Mesendoderm (in vitro differentiated cells): ENCODE measurements at places on chromosomes 2 and 18.

GRCh38 chr2:139374296-139374850 is 594.2 kb upstream of the NXPH2 start:
- H3K36me3 ChIP-seq, result no peaks in the 10 kb centered on the region
- no peaks in the 10 kb centered on the region for H3K27me3 ChIP-seq
- H3K27ac ChIP-seq, result no peak overlapping the region

GRCh38 chr2:70431716-70432347 is 121.8 kb downstream of the TGFA start:
- peak; percentile 14 for DNase-seq
- H3K27me3 ChIP-seq, result no peaks in the 10 kb centered on the region
- no peaks in the 10 kb centered on the region for H3K4me1 ChIP-seq
- no peaks in the 10 kb centered on the region for H3K36me3 ChIP-seq
- H3K27ac ChIP-seq, result no peak overlapping the region
- H3K4me3 ChIP-seq, result no peak overlapping the region

GRCh38 chr2:148813603-148814065 is 61.4 kb upstream of the KIF5C start:
- peak; percentile 94 for DNase-seq
- H3K36me3 ChIP-seq, result no peaks in the 10 kb centered on the region
- peak overlapping the region; percentile 9 for H3K27ac ChIP-seq
- no peak overlapping the region for H3K4me3 ChIP-seq
- peaks cover 4% of the 10 kb centered on the region for H3K4me1 ChIP-seq
- H3K27me3 ChIP-seq, result no peaks in the 10 kb centered on the region

DNA sequence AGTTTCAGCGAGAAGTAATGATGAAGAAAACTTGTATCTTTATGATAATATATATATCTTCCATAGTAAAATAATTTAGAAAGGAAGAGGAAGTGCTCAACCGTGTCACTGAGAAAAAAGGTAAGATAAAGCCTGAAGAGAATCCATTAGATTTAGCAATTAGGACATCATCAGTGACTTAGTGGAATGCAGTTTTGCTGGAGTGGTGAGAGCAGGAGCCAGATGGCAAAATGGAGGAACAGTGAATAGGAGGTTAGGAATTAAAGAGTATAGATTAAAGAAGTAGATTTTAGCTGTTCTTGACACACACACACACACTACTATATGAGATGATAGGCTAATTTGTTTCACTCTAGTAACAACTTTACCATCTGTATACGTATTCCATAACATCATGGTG is 157.1 kb upstream of the EPC2 start:
- no peaks in the 10 kb centered on the region for H3K4me1 ChIP-seq
- no peak overlapping the region for H3K27ac ChIP-seq
- H3K36me3 ChIP-seq, result no peaks in the 10 kb centered on the region

- no peak for DNase-seq
- H3K4me3 ChIP-seq, result no peak overlapping the region
- H3K36me3 ChIP-seq, result no peaks in the 10 kb centered on the region
These were observed 386.7 kb downstream of the TGIF1 start for GRCh38 chr18:3836483-3837335.

DNA sequence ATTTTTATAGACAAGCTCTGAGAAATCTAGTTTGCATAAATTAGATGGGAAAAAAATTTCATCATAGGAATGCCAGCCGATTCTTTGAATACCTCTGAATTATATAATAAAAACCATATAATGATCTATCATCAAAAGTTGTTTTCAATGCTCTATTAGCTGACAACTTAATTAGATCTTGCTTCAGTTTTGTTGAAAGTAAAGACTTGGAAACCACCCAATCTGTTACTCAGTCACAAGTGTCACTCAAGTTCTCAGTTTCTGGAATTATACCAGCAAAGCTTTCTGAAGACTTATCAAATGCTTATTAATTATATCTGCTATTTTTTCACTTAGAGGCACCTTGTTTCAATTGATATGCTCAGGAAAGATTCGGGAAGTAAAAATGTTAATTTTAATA is 17.4 kb upstream of the TP53I3 start:
- no peaks in the 10 kb centered on the region for H3K27me3 ChIP-seq
- DNase-seq, result no peak
- no peaks in the 10 kb centered on the region for H3K4me1 ChIP-seq
- no peaks in the 10 kb centered on the region for H3K36me3 ChIP-seq
- H3K27ac ChIP-seq, result no peak overlapping the region

- DNase-seq, result peak; percentile 87
- no peaks in the 10 kb centered on the region for H3K4me1 ChIP-seq
- no peaks in the 10 kb centered on the region for H3K27me3 ChIP-seq
- H3K36me3 ChIP-seq, result no peaks in the 10 kb centered on the region
- peak overlapping the region; percentile 51 for H3K4me3 ChIP-seq
These were observed 302.0 kb downstream of the NCKAP5 start for GRCh38 chr2:133266041-133266925.

GRCh38 chr2:157413326-157414035 is 30.4 kb downstream of the CYTIP start:
- no peaks in the 10 kb centered on the region for H3K27me3 ChIP-seq
- H3K4me3 ChIP-seq, result no peak overlapping the region
- H3K36me3 ChIP-seq, result no peaks in the 10 kb centered on the region
- H3K27ac ChIP-seq, result no peak overlapping the region
- DNase-seq, result no peak
- no peaks in the 10 kb centered on the region for H3K4me1 ChIP-seq

- no peaks in the 10 kb centered on the region for H3K27me3 ChIP-seq
- no peak overlapping the region for H3K4me3 ChIP-seq
- no peak for DNase-seq
These were observed 10.1 kb upstream of the ROCK2 start for GRCh38 chr2:11354363-11355154.

- H3K27me3 ChIP-seq, result no peaks in the 10 kb centered on the region
- no peaks in the 10 kb centered on the region for H3K4me1 ChIP-seq
- no peaks in the 10 kb centered on the region for H3K36me3 ChIP-seq
- H3K4me3 ChIP-seq, result no peak overlapping the region
These were observed 108.6 kb upstream of the NYAP2 start for GRCh38 chr2:225290757-225291400.

GRCh38 chr2:152861349-152861942 is 143.0 kb downstream of the ARL6IP6 start:
- DNase-seq, result peak; percentile 68
- no peak overlapping the region for H3K4me3 ChIP-seq
- H3K36me3 ChIP-seq, result no peaks in the 10 kb centered on the region

DNA sequence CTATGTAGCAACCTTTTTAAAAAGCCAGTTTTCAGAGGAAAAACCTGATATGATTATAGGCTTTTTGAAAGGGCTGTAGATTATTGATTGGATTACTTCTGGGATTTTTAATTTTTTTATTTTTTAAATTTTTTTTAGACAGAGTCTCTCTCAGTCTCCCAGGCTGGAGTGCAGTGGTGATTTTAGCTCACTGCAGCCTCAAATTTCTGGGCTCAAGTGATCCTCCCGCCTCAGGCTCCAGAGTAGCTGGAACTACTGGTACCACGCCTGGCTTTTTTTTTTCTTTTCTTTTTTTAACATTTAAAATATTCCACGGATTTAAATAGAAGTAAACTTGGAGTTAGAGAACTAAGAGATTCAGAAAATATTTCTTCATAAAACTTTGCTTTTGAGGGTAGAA is 1.2 kb downstream of the MRPL19 start:
- H3K27me3 ChIP-seq, result no peaks in the 10 kb centered on the region
- H3K36me3 ChIP-seq, result peaks cover 4% of the 10 kb centered on the region
- no peak for DNase-seq
- H3K4me1 ChIP-seq, result no peaks in the 10 kb centered on the region
- H3K27ac ChIP-seq, result no peak overlapping the region

GRCh38 chr2:240286596-240286995 is 146.1 kb upstream of the OTOS start:
- no peak overlapping the region for H3K4me3 ChIP-seq
- no peak for DNase-seq
- H3K27me3 ChIP-seq, result no peaks in the 10 kb centered on the region
- H3K27ac ChIP-seq, result no peak overlapping the region

GRCh38 chr18:76838182-76838581 is 15.8 kb downstream of the ZNF236 start:
- H3K27ac ChIP-seq, result no peak overlapping the region
- H3K4me3 ChIP-seq, result no peak overlapping the region
- H3K4me1 ChIP-seq, result peaks cover 1% of the 10 kb centered on the region
- H3K36me3 ChIP-seq, result no peaks in the 10 kb centered on the region

DNA sequence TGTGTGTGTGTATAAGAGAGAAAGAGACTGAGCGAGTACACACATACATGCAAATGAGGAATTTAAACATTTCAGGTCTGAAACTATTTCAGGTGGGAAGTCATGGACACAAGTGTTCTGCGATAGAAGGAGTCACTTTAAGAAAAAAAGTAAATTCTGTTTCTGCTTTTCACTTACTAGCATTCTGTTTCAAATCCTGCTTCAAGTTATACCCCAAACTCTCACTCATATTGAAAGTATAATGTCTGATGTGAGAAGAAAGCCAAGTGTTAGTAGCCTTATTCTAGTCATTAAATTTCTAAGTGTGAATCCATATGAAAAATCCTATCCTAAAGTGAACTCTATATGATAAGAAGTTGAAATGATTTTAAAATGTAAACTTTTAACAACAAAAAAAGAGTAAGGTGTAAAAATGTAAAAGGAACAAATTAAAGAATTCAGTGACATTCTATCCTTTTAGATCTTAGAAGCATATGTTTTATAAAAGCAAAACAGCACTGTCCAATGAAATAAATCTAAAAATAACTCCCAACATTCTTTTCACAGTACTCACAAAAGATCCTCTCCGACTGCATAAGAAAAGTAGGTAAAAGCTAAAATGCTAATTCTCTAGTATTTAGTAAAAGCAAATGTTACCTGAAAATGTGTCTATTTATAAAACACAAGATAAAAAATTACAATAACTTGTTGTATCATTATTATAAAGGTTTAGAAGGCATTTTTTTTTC is 570.6 kb downstream of the ZEB2 start:
- H3K4me1 ChIP-seq, result no peaks in the 10 kb centered on the region
- DNase-seq, result no peak
- no peak overlapping the region for H3K4me3 ChIP-seq

DNA sequence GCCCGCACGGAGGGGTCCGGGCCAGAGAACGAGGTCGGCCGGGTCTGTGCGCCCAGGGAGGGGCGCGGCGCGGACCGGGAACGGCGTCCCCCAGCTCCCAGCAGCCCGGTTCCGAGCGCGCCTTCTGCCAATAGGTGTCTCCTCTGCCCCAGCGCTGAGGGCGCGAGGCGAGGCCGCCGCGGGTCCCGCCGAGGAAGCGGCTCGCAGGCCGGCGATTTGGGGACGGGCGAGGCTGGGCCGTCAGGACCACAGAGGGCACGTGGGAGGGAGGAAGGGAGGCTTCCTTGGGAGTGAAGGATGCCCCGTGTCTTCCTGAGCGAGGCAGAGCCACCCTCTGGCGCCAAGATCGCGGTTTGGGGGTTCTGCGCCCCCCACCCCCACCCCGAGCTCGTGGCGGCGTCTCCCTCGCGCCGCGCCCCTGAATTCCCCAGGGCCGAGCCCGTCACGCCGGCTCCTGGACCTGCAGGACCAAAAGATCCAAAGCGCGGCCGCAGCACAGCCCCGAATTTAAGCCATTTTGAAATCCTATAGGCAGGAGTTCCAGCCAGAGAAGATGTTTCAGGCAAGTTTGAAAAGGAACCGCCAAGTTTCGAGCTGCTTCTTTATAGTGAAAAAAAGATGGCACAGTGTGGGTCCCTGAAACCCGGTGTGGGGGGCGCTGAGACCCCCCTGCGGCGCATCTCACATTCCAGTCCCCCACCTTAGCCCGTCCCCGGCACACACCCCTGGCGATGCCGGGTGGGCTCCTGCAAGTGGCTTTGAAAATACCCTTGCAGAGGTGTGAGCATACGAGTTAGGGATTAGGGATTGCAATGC is 909 bp downstream of the NFATC1 start:
- H3K4me1 ChIP-seq, result no peaks in the 10 kb centered on the region
- H3K4me3 ChIP-seq, result peak overlapping the region; percentile 35
- peak; percentile 63 for DNase-seq
- peaks cover 49% of the 10 kb centered on the region for H3K27me3 ChIP-seq
- H3K36me3 ChIP-seq, result no peaks in the 10 kb centered on the region
- H3K27ac ChIP-seq, result no peak overlapping the region

DNA sequence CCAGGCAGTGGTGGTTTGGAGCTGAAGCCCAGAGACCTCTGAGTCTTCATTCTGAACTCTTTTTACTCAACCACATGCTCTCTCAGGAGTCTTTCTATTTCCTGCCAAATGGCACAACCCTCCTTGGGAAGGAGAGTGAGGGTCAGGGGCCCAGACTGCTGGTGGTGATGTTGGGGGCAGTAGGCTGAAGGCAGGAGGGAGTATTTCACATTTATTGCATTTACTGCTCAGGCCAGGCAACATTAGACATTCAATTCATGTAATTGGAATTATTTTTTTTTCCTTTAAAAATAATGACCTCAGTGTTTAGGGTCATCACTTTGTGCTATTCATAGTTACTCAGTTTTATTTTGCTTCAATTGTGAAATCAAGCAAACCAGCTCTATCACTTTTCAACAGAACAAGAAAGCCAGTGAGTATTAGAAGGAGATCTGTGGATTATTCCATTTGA is 311.3 kb upstream of the NT5C1B start:
- H3K4me1 ChIP-seq, result no peaks in the 10 kb centered on the region
- no peak overlapping the region for H3K4me3 ChIP-seq
- DNase-seq, result no peak
- H3K27ac ChIP-seq, result no peak overlapping the region
- no peaks in the 10 kb centered on the region for H3K36me3 ChIP-seq

- DNase-seq, result peak; percentile 24
- no peaks in the 10 kb centered on the region for H3K36me3 ChIP-seq
- H3K27ac ChIP-seq, result no peak overlapping the region
- no peak overlapping the region for H3K4me3 ChIP-seq
- H3K4me1 ChIP-seq, result no peaks in the 10 kb centered on the region
These were observed 102.6 kb upstream of the LPIN2 start for GRCh38 chr18:3115447-3116030.

- H3K27me3 ChIP-seq, result no peaks in the 10 kb centered on the region
- no peak overlapping the region for H3K27ac ChIP-seq
- H3K4me1 ChIP-seq, result peaks cover 5% of the 10 kb centered on the region
These were observed 50.5 kb upstream of the ST8SIA3 start for GRCh38 chr18:57301573-57302559.

GRCh38 chr2:64311948-64312621 is 141.9 kb upstream of the LGALSL start:
- peak overlapping the region; percentile 54 for H3K27ac ChIP-seq
- H3K27me3 ChIP-seq, result no peaks in the 10 kb centered on the region
- H3K36me3 ChIP-seq, result no peaks in the 10 kb centered on the region

DNA sequence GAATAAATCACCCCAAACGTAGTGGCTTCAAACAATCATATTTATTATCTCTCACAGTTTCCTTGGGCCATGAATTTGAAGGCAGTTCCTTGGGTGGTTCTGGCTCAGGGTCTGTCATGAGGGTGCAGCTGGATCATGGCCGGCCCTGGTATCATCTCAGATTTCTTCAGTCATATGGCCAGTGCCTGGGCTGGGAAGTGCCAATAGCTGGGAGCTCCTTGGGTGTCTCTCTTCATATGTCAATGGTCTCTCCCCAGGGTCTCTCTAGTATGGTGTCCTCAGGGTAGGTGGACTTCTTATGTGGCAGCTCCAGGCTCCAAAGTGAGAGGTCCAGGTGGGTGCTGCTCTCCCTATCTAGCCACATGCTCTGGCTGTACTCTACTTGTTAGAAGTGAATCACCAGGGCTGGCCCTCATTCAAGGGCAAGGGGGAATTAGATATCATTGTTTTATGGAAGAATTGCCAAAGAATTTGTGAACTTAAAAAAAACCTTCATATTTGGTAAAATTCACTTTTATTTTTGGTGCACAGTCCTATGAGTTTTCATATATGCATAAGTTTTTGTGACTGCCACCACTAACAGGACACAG is 15.4 kb downstream of the FHOD3 start:
- H3K4me1 ChIP-seq, result no peaks in the 10 kb centered on the region
- no peak for DNase-seq
- H3K36me3 ChIP-seq, result no peaks in the 10 kb centered on the region
- H3K4me3 ChIP-seq, result no peak overlapping the region
